ENCODE measurements at places on chromosomes 4 and X. TPM values are rescaled to one million over a fixed set of nuclear protein-coding genes. Genes with fewer than 3 reads are reported as not detected.

The EMD gene
- 28.8 TPM for total RNA-seq

The GPR78 gene
- total RNA-seq = not detected

The MGARP gene
- total RNA-seq = not detected

The XK gene
- 3.1 TPM for total RNA-seq

The OPRPN gene
- not detected for total RNA-seq

The CXorf66 gene
- not detected for total RNA-seq

GRCh38 chrX:155888139-155888538 lies 7.0 kb downstream of the VAMP7 start:
- no peak overlapping the region for H3K4me3 ChIP-seq
- H3K36me3 ChIP-seq = no peaks in the 10 kb centered on the region
- H3K27ac ChIP-seq = no peak overlapping the region
- no peak for DNase-seq
- no peaks in the 10 kb centered on the region for H3K27me3 ChIP-seq

- no peaks in the 10 kb centered on the region for H3K4me1 ChIP-seq
- DNase-seq = no peak
- H3K27me3 ChIP-seq = no peaks in the 10 kb centered on the region
- no peaks in the 10 kb centered on the region for H3K36me3 ChIP-seq
Measured at GRCh38 chrX:30779453-30780030, 109.5 kb downstream of the TAB3 start.

DNA sequence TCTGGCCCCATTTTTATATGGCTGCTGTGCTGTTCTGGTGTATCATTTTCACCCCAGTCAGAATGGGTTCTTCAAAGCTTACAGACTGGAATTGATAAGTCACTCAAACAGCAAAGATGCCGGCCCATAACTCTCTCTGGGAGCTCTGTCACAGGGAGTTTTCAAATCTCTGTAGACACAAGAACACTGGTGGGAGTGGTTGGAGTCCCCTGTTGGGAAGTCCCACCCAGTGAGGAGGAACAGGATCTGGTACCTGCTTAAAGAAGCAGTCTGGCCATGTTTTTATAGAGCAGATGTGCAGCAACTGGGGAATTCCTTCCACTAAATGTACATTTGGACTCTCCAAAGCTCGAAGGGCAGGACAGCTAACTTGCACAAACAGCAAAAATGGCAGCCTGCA lies 69.3 kb upstream of the UGT2B7 start:
- no peak overlapping the region for H3K4me3 ChIP-seq
- no peaks in the 10 kb centered on the region for H3K27me3 ChIP-seq
- no peaks in the 10 kb centered on the region for H3K36me3 ChIP-seq

DNA sequence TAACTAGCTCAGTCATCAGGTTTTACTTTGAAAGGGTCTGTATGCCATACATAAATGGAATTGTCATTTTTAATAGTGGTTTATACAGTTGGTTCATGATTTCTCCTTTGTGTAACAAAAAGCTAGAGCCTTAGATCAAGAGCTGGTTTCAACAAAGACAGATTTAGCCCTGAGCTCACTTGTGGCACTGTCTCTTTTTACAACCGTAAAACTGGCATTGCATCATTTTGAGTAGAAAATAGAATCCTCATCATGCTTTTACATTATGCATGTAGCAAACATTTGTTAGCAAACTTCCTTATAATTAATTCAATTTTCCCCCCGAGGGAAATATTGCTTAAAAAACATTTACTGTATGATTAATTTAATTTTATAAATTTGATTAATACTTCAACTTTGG lies 1871.5 kb downstream of the ARAP2 start:
- H3K4me1 ChIP-seq = no peaks in the 10 kb centered on the region
- H3K27ac ChIP-seq = no peak overlapping the region
- no peak overlapping the region for H3K4me3 ChIP-seq
- no peak for DNase-seq

- H3K4me1 ChIP-seq = no peaks in the 10 kb centered on the region
- DNase-seq = no peak
- no peaks in the 10 kb centered on the region for H3K27me3 ChIP-seq
- no peaks in the 10 kb centered on the region for H3K36me3 ChIP-seq
Measured at GRCh38 chr4:60944060-60944459, 256.1 kb upstream of the ADGRL3 start.

DNA sequence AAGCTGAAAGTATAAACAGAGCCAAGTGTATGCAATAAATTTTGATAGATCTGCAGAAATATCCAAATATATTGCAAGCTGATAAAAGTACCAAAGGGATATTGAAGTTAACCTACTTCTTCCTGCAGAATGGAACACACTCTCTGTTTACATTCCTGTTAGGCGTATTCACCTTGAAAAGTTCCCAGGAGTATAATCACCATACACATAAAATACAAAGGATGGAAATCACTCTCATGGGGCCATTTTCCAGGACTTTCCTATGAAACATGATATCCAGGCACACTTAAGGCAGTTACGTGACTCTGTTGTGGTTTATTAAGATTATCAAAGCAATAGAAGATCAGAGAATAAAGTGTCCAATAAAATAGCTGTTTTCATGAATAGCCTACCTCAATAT lies 1142.3 kb downstream of the NLGN4X start:
- no peak overlapping the region for H3K27ac ChIP-seq
- no peaks in the 10 kb centered on the region for H3K36me3 ChIP-seq
- DNase-seq = no peak
- no peaks in the 10 kb centered on the region for H3K27me3 ChIP-seq
- H3K4me3 ChIP-seq = no peak overlapping the region

DNA sequence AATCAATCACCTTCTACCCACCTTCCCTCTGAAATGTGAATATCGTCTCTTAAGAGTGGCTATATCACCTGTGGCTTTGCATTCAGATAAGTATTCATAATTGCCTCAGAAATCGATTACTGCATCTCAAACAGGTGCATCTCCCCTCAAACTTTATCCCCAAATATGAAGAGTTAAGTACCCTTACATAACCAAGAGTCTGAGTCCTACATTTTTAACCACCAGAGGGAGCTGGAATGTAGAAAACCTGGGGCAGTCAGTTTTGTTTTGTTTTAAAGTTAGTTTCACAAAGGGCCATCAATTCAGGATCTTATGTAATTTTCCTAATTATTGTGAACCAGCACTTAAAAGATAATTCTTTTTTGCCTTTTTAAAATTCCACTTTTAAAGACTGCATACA lies 5.7 kb downstream of the TCEANC start:
- no peak overlapping the region for H3K4me3 ChIP-seq
- no peak for DNase-seq
- no peaks in the 10 kb centered on the region for H3K27me3 ChIP-seq
- no peaks in the 10 kb centered on the region for H3K36me3 ChIP-seq
- no peaks in the 10 kb centered on the region for H3K4me1 ChIP-seq

GRCh38 chr4:11430536-11430935 lies 1.8 kb upstream of the HS3ST1 start:
- no peak overlapping the region for H3K4me3 ChIP-seq
- H3K27ac ChIP-seq = no peak overlapping the region
- H3K27me3 ChIP-seq = peaks cover 9% of the 10 kb centered on the region
- H3K4me1 ChIP-seq = no peaks in the 10 kb centered on the region

- no peaks in the 10 kb centered on the region for H3K36me3 ChIP-seq
- H3K27ac ChIP-seq = no peak overlapping the region
- H3K4me3 ChIP-seq = no peak overlapping the region
- peaks cover 2% of the 10 kb centered on the region for H3K4me1 ChIP-seq
Measured at GRCh38 chr4:46839128-46839527, 69.9 kb downstream of the COX7B2 start.

DNA sequence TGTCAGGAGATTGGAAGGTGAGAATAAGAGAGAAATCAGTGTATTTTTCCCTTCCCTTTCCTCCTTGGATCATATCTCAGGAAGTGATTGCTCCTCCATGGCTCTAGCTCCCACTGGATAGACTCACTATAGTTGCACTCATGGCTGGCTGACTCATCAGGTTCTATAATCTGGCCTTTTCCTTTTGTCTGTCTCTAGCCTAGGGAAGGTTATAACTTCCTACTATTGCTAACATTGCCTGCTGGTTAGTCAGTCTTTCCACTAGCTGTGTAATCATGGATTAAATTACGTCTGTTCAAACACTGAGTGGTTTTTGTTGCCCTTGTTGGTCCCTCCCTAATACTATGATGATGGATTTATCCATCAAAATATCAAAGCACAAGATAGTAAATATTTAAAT lies 195.5 kb upstream of the VEGFC start:
- H3K4me1 ChIP-seq = no peaks in the 10 kb centered on the region
- no peaks in the 10 kb centered on the region for H3K27me3 ChIP-seq
- H3K36me3 ChIP-seq = no peaks in the 10 kb centered on the region
- DNase-seq = no peak
- H3K27ac ChIP-seq = no peak overlapping the region

DNA sequence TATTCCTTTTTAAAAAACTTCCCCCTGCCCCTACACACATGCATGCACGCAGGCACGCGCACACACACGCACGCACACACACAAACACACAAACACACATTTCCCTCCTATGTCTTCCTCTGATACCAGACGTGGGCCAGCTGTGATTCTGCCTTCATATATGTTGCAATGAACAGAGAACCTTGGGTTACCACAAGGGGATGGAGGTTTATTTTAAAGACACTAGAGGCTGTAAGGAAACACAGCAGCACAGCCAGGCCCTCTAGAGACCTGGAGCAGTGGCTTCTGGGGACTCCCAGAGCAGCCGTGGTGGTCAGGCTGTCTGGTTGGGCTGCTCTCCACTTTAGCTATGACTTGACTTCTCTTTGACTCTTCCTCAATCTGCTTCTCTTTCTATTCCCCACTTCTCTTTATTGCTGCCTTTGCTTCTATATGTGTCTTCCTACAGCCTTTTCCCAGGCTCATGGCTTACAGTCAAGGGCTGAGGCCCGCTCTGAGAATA lies 3.2 kb upstream of the TLR10 start:
- H3K27me3 ChIP-seq = no peaks in the 10 kb centered on the region
- H3K36me3 ChIP-seq = no peaks in the 10 kb centered on the region
- peaks cover 20% of the 10 kb centered on the region for H3K4me1 ChIP-seq
- no peak overlapping the region for H3K4me3 ChIP-seq

DNA sequence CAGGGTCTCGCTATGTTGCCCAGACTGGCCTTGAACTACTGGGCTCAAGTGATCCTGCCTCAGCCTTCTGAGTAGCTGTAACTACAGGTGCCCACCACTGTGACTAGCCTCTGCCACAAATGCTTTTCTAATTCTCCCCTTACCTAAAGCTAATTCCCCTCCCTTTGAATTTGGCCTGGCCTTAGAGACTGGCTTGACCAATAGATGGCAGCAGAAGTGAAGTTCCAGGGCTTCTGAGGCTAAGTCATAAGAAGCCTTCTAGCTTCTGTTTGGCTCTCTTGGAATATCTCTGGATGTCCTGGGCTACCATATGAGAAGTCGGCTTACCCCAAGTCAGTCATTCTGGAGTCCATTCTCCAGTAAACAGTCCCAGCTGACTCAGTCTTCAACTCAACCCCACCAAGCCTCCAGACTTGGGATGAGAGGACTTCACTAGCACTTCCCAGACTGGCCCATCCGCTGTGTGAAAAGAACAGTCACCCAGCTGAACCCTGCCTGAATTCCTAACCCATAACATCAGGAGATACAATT lies 61.0 kb downstream of the HPRT1 start:
- H3K4me3 ChIP-seq = no peak overlapping the region
- no peaks in the 10 kb centered on the region for H3K4me1 ChIP-seq
- H3K36me3 ChIP-seq = no peaks in the 10 kb centered on the region

DNA sequence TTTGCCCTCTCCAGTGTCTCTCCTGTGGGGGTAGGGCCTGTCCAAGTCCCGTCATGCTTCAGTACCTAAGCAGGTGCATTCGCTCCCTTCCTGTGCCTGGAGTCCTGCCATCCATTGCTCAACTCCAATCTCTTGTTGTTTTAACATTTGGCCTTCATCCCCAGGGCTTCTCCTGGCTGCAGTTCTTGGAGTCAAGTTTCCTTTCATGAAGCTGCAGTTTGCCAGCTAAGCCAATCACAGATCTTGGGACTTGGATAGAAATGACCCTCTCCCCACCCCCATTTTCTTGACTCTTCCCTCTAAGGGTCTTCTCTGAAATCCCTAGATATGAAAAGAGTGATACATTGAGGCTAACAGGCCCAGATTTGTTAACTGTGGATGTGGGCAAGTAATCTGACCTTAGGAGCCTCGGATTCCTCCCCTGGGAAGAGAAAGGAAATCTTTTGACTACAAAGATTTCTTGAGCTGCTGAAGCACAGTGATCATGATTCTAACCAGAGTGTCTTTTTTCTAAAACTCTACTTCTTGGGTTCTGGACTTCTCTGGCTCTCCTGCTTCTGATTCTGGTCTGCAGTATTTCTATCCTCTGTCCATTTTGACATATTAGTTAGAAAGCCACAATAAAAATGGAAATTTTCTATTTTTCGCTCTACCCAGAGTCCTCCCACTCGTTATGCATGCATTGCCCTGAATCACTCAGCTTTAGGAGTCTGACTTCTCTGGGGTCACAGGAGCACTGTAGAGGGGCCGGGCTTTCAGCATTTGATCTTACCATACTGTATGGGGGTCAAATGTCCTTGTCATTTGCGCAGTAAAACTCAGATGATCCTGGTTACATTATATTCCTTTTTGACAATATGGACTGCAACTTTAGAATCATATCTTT lies 61.0 kb downstream of the CHRNA9 start:
- no peak overlapping the region for H3K4me3 ChIP-seq
- peak; percentile 94 for DNase-seq
- H3K27me3 ChIP-seq = no peaks in the 10 kb centered on the region
- H3K36me3 ChIP-seq = no peaks in the 10 kb centered on the region
- H3K27ac ChIP-seq = peak overlapping the region; percentile 65

DNA sequence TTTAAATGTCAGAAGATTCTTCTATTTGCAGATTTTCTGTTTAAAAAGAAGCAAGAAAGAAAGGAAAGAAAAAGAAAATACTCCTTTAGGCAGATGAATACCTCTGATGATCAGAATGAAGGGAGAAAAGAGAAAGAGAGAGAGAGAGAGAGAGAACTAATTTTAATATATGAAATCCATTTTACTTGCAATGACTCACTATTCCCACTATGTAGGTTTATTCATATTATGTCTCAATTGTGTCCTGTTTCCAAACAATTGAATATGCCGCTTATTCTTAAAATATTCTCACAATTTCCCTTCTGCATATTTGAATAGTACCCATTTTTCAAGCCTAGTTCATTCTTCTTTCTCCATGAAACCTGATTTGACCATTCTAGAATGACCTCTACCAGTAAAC lies 11.7 kb downstream of the MEPE start:
- no peak overlapping the region for H3K4me3 ChIP-seq
- no peak for DNase-seq
- H3K27me3 ChIP-seq = no peaks in the 10 kb centered on the region
- H3K27ac ChIP-seq = no peak overlapping the region
